Right atrium auricular region (tissue), 2 donors: ENCODE measurements at places on chromosomes 6 and 20.

DNA sequence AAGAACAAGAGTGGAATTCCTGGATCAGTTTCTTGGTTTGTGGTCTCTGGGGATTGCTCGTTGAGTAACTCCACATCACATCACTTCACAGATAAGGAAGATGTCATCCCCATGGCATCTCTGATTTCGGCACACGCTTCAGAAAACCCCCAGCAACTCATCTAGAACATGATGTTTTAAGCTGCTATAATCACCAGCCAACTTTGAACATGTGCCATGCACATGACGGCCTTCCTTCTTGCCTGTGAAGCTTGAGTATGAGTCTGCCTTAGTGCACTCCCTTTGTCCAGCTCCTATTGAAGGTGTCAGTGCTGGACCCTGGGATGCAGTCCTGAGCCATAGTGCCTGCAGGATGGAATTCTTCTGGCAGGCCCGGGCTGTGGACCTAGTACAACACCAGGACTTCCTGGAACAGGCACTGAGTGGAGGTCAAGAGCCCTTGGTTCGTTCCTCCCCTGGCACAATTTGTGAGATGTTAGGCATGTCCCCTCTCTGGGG lies 231.5 kb upstream of the SUPT3H start:
- DNase-seq, result no peak

GRCh38 chr6:150001295-150002008 lies 23.9 kb downstream of the RAET1L start:
- DNase-seq, result no peak

DNA sequence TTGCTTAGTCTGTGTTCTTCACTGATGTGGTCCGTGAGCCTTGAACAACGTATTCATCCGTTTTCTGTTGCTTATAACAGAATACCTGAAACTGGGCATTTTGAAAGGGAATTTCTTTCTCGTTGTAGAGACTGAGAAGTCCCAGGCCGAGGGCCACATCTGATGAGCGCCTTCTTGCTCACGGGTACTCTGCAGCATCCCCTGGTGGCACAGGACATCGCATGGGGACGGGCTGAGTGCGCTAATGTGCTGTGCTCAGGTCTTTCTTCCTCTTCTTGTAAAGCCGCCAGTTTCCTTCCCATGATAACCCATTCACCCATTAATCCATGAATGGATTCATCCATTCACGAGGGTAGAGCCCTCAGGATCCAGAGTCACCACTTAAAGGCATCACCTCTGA lies 161.0 kb downstream of the NFATC2 start:
- DNase-seq, result no peak

GRCh38 chr6:81894788-81895271 lies 142.3 kb upstream of the TENT5A start:
- DNase-seq, result peak; percentile 66

DNA sequence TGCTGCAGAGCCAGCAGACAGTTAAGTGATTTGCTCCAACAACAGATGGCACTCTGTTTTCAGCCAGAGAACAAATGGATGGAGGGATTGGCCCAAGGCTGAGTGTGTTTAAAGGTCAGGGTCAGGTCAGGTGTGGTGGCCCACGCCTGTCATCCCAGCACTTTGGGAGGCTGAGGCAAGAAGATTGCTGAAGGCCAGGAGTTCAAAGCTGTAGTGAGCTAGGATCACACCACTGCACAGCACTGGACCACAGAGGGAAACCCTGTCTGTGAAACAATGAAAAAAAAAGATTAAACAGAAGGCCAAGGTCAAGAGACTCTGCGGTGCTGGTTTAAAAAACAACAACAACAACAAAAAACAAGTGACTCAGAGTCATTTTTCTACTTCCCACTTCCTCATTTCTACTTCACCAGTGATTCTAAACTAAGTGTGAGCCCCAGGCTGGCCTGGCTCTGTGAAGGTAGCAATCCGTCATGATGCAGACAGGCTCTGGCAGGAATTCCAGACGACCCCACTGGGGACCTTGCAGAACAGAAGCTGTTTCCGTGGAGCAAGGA lies 42.5 kb upstream of the ARMC2 start:
- DNase-seq, result no peak

DNA sequence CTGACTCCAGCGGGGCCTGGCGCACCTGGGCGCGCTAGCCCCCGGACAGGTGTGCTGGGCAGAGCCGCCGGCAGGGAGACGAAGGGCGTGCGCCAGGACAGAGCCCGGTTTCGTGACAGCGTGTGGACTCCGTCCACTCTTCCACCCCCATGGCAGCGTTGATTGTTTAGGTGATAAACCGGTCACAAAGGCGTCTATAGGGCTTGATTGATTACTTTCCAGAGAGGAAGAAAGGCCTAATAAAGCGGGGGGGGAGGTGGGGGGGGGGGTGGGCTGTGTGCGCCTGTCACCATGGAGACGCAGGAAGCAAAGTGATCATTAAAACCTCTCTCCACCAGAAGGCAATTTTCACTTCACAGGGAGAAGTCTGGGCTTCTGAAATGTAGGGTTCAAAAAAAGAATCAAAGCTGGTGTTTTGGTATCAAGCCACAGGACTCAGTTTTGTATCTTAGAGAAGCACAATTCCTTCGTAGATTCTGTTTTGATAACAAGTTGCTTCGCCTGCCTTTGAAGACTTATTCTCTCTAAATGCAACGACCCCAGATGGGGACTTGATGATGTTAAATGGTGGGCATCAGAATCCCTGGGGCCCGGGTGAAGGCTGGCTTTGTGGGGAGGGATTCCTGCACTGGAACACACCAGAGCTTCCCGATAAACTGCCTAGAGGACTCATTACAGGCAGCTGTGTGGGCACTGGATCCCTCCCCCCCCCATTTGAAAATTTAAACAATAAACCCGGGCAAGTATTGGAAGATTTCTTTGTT lies 1.4 kb downstream of the PHACTR3 start:
- DNase-seq, result no peak

GRCh38 chr6:111428811-111429210 lies 54.2 kb downstream of the REV3L start:
- no peak for DNase-seq

DNA sequence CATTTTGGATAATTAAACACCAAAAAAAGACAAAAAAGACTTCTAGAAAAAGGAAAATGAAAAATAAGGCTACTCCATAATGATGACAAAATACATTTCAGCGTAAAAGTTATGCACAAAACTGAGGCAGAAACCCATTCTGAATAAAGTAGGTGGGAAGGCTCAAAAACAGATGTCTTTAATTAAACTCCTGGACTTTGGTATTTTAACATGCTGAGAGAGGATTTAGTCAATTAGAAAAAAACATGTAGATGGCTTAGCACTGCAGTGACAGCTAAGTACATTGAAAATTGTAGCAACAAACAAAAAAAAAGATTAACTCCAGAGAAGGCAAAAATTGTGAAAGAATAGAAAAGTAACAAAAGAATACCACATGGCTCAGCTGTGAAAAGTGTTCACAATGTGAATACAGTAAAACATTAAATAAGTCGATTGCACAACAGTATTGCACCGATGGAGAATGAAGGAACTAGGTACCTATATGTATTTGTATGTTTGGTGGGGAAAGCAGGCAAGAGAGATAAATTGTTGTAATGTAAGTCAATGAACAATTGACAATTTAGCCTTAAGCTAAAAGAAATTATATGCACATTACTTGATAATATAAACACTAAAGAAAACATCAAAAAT lies 59.5 kb downstream of the TBC1D32 start:
- DNase-seq, result no peak

GRCh38 chr6:37878150-37878710 lies 58.7 kb downstream of the ZFAND3 start:
- DNase-seq, result no peak

- DNase-seq, result no peak
Observed at GRCh38 chr6:77456531-77457248, 6.6 kb downstream of the HTR1B start.

GRCh38 chr6:2208468-2208867 lies 36.9 kb downstream of the GMDS start:
- no peak for DNase-seq

- DNase-seq, result no peak
Observed at GRCh38 chr6:81808851-81809570, 56.5 kb upstream of the TENT5A start.

DNA sequence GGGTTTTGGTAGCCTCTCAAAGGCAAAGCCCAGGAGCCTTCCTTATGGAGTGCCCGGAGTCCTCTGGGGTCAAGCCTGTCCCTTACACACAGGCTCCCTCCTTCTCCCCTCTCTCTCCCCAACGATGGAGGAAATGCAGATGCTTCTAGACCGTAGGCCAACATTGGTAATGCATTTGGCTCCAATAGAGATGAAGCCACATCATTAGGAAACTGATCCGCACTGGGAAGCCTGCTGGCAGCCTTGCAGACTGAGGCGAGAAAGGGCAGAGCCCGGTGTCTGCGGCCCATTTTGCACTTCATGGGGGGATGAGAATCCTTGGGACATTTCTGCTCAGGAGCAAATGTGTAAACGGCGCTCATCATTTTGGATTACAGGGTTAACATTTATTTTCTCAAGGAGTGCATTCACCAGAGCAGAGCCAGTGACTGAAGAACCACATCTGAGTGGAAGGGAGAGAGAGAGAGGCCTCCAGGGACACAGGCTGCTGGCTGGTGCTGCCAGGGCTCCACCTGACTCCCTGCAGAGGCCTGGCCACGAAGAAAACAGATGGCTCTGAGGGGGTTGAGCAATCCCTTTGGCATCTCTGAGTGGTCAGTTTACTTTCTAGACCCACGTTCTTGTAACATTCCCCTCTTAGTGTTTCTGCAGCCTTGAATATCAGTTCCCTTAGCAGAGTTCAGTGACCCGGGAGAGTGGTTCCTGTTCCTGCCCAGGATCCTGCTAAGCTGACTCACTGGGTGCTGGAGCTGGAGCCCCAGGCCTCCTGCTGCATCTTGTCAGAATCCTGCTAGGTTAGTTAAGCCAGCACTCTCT lies 4.4 kb upstream of the CST3 start:
- no peak for DNase-seq

GRCh38 chr6:34723203-34723602 lies 26.6 kb upstream of the ILRUN start:
- no peak for DNase-seq
